AG04450 (cell line): ENCODE measurements at places on chromosomes 2 and 18.

DNA sequence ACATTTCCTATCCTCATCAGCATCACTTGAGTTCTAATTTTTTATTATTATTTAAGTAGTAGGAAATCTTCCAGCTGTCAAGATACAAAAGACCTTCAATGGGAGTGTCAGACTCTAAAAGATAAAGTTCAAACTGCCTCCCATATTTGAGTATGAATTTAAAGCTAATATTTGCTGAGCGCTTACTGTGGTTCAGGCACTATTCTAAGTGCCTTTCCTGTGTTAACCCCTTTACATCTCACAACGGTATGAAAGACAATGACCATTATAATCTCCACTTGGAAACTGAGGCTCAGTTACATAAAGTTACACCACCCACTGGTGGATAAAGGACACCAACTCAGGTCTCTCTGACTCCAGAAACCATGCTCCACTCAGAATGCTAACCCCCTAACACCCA is 39.9 kb downstream of the RAB6C start:
- DNase-seq: no peak

GRCh38 chr18:27595113-27595838 is 410.2 kb upstream of the CHST9 start:
- DNase-seq: no peak

GRCh38 chr2:218009231-218009630 is 6.4 kb upstream of the TNS1 start:
- no peak for DNase-seq

DNA sequence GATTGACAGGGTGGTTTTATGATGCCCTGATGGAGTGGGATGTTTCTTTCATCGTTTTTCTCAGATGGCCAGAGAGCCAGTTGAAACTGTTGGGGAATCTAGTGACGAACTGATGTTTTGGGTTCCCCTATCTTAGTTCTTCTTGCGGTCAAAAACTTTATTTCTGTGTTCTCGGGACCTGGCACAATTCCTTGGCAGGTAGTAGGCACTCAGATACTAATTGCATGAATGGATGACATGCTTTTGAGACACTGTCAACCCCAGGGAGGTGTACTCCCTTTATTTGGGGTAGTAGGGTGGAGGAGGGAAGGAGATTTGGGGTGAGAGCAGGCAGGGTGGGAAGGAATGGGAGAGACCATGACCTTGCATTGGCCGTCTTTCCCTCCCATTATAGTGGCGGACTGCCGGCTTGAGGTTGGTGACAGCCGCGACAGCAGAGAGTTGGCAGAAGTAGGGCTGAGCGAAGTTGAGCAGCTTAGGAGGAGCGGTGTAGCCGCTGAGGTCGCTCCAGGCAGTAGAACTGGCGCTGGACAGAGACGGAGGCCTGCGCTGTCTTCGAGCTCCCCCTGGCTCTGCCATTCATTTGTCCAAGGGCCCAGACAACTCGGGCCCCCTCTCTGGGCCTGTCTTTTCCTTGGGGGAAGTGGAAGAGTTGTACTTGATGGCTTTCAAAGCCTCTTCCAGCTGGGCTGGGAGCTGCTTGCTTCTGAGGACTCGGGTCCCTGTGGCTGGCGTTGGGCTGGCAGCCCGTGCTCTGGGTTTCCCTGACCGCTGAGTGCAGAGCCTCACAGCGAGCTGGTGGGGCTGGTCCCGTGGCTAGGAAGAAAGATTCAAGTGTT is 2.6 kb downstream of the TET3 start:
- no peak for DNase-seq

DNA sequence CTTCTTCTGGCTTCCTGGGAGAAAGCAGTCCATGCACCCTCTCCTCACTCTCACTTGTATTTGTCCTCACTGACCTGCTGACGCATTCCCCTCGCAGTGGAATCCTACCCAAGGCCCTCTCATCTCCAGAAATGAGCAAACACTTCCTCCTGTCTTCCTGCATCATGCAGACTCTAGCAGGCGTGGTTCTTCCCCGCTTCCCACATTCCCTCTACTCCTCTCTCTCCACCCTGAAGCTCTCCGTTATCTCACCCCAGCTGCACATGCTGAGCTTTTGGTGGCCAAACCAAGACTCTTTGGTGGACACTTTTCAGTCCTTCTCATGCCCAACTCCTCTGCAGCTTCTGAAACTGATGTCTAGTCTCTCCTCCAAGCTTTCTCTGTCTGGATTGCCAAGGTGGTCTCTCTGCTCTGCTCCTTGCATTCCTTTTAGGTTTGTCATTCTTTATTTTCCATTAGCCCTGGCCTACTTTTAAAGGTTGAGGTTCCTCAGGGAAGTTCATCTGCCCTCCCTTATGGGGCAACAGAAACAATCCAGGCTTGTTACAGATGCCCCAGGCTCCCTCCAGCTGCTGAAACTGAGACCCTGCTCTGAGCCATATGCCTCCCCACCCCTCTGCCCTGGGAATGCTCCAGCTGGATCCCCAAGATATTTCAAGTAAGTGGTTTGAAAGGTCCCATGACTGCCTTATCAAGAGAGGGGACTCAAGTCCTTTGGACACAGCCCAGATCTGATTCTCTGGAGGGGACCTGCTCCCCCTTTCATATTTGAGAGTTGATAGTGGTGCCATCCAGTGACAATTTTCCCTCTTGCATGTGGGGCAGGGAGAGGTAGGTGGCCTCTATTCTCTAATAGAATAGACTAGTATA is 835 bp upstream of the IL18RAP start:
- DNase-seq: no peak
